Hindlimb muscle (tissue), 1 donor: ENCODE measurements at places on chromosomes 6 and 20.
A peak's percentile ranks its signal among the peaks of the same experiment; 100 is the strongest.

- no peak for DNase-seq
Observed at GRCh38 chr6:163457637-163458561, 43.4 kb downstream of the QKI start.

GRCh38 chr20:62792940-62793756, 3.1 kb upstream of the MRGBP start:
- no peak for DNase-seq

DNA sequence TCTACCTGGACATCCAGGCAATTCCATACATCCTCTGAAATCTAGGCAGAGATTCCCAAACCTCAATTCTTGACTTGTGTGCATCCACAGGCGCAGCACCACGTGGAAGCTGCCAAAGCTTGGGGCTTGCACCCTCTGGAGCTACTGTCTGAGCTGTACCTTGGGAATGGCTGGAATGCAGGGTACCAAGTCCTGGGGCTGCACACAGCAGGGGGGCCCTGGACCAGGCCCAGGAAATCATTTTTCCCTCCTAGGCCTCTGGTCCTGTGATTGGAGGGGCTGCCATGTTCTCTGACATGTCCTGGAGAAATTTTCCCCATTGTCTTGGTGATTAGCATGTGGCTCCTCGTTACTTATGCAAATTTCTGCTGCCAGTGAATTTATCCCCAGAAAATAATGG, 391.9 kb upstream of the CHD6 start:
- DNase-seq: no peak

DNA sequence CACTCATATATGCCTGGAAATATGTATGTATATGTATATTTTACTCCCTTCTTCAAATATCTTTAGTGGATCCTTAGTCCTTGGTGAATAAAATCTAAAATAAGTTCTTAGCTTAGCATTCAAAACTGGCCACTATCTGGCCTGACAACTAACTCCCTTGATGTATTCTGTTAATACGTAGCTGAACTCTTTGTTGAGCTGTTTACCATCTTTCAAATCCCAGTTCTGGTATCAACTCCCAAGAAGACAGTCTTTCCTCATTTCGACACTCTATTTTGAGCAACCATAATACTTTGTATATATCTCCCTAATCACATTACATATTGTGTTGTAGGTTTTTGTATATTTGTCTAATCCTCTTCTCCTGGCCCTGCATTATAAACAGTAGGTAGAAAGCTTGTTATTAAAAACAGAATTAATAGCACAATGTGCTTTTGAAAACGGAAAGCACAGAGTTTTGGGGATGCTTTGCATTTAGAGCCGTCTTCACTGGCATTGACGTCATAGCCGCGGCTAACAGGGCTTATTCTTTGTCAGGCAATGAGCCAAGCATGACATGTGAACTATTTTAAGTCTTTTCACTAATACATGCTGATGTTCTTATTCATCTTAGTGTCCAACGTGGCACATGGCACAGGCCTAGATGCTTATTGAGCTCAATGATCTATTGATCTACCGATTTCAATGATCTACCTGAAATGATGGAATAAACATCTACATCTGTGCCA, 47.2 kb upstream of the CCN2 start:
- no peak for DNase-seq

DNA sequence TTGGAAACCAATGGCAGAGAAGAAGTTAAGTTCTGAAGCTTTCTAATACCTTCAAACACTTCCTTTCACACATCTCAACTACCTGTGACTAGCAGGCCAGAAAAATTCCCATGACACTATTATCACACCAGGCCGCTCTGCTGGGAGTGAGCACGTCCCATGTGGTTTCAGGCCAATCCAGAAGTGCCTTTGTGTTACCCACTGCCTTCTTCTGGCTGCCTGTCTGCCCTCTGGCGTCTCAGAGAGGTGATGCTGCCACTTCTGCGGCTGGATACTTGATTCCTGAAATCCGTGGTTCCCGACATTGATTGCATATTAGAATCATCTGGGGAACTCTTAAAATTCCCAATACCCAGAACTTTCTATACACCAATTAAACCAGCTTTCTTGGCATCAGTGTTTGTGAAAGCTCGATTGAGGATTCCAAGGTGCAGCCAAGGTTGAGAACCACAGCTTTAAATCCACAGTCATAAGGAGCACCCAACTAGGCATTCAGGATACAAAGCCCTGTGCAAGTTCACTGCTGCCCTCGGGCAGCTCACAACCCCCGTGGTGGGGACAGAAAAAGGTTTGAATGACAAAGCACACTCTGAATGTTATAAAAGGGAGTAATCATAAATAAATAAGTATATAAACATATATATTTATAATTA, 65.6 kb downstream of the STMND1 start:
- no peak for DNase-seq

GRCh38 chr6:147782302-147782701, 273.8 kb downstream of the SAMD5 start:
- no peak for DNase-seq

DNA sequence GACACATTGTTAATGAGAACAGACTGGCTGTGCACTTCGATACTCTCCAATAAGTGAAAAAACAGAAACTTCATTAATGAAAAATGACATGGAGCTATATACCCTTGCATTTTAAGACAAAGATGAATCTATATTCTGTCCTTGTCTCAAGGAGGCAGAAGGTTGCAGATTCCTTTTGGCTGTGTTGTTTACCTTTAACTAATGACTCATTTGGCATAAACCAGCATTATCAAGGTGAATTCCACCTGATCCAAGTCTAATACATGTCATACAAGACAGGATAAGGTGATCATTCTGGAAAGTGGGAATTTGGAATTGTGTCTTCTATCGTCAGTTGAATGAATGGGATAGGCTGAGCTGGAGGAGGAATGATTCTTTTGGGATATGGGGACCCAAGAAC, 192.9 kb downstream of the PLCB4 start:
- DNase-seq: no peak

DNA sequence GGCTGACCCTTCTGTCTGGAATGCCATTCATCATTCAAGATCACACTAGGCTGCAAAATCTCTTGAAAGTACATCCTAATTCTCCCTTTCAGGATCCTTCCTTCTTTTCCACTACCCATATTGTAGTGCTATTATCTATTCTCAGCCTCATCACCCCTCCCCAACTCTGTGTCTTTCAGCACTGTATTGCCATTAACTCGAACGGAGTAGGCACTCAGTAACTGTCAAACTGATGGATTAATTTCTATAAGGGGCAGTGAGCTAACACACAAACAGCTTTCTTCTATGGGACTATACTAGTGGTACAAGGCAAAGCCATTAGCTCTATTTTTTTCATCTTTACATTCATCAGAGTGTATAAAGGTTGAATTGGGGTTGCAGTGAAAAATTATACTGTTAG, 46.6 kb downstream of the LAMA4 start:
- DNase-seq: no peak

DNA sequence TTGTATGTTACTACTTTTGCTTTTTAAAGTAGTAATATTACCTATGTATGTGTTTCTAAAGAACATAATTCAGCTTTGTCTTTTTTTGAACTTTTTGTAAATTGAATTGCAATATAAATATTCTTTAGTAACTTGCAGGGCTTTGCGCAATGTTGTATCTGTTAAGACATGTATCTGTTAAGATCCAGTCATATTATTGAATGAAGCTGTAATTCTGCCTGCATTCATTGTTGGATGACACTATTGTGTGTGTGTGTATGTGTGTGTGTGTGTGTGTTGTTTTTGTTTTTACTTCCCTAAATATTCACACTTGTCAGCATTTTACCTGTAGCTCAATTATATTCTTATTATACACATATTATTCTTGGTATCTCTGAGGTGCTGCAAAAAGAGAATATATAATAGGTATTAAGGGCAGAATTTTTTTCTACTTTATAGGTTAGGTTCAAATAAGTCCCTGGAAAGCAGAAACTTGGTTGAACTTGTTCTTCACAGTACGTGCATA, 164.0 kb downstream of the MEI4 start:
- no peak for DNase-seq

DNA sequence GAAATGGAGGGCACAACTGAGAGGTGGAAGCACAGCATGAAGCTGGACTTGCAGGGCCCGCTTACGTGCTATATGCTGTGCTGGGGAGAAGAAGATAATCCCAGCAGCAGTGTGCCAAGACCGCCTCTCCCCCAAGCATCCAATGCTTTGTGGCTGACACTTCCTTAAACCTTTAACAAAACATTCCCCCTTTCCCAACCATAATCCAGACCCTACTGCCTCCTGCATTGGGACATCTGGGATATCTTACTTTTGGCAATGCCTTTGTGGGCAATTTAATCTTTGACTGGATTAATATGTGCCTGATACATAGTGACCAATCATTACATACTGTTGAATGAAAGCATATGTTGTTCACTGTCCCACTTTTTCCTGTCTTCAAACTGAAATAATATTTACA, 3.1 kb upstream of the TENT5A start:
- DNase-seq: no peak

DNA sequence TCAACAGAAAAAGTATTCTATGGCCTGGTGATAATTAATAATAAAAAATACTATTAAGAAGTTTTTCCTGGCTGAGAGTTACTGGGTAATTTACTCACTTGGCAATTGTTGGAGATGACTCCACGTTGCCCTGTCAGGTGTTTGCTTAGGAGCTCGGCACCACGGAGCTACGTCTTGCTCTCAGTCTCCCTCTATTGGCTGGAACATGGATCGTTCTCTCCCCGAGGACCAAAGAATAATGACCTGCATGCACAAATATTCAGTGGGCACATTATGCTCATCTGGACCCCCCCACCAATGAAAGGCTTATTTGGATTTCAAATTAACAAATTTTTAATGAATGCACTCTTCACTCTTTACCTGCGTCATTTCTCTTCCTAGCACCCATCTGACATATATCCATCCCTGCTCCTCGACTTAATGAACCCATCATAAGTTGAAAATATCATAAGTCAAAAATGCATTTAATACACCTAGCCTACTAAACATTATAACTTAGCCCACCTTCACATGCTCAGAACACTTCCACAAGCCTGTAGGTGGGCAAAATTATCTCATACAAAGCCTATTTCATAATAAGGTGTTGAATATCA, 71.0 kb upstream of the CD83 start:
- DNase-seq: no peak

DNA sequence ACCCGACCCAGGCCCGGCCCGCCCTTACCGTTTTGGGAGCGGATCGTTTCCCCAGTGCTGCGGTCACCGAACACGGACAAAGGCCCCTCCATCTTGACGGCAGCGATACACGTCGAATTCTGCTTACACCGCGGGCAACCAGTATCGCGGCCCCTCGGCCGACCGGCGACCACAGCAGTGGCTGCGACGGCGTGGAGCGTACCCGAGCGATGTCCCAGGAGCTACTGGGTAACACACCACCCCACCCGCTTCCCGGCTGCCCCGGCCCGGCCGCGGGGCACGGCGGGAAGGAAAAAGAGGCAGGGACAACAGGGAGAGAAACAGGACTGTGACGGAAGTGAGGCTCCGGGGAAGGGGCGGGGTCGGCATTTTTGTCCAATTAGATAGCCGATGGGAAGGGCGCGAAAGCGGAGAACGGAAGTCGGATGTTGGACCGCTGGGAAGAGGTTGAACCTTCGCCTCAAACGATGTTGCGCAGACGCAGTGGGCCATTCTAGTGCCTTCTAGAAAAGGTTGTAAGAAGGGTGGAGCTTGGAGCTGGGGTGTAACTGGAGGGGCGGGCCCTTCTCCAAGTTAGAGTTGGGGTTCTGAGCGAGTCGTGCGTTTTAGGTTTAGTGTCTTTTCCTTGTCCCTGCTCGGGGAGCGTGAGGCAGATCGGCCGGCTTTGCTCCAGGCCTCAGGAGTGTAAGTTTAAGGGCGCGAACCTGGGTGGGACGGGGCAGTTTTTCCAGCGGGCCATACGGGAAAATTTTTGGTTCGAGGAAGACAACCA, at the start of gene TCP1:
Gene TCP1, minus strand, starts transcription at position 226 of the 772 bp plus-strand sequence. Its CDS starts 134 bp downstream, at position 92.
- DNase-seq: peak; percentile 100

- DNase-seq: no peak
Observed at GRCh38 chr6:152458648-152459644, 178.2 kb downstream of the SYNE1 start.

GRCh38 chr6:165827190-165827518, 164.1 kb upstream of the PDE10A start:
- DNase-seq: no peak

DNA sequence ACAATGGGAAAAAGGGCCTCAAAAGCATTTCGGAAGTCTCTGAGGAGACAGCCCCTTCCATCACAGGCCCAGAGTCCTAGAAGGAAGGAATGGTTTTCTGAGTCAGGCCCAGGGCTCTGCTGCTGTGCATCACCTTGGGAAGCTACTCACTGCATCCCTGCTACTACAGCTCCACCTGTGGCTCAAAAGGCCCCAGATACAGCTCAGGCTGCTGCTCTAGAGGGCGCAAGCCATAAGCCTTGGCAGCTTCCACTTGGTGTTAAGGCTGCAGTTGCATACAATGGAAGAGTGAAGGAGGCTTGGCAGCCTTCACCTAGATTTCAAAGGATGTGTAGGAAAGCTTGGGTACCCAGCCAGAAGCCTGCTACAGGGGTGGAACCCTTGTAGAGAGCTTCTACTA, 54.8 kb downstream of the MEI4 start:
- DNase-seq: no peak

- DNase-seq: no peak
Observed at GRCh38 chr6:138673346-138674014, 100.1 kb upstream of the CCDC28A start.

GRCh38 chr20:63536997-63537524, at the start of gene PTK6:
PTK6 (minus strand) TSS chr20:63537376; CDS start chr20:63537314, 62 bp downstream.
- no peak for DNase-seq

DNA sequence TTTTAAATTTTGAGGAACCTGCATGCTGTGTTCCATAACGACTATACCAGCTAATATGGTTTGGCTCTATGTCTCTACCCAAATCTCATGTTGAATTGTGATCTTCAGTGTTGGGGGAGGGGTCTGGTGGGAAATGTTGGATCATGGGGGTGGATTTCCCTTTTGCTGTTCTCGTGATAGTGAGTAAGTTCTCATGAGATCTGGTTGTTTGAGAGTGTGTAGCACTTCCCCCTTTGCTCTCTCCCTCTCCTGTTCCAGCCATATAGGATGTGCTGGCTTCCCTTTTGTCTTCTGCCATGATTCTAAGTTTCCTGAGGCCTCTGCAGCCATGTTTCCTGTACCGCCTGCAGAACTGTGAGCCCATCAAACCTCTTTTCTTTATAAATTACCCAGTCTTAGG, 61.8 kb upstream of the NEDD9 start:
- no peak for DNase-seq

GRCh38 chr6:26183581-26184366, 96.5 kb downstream of the HFE start:
- DNase-seq: peak; percentile 89

- no peak for DNase-seq
Observed at GRCh38 chr20:24879875-24880274, 69.2 kb upstream of the CST7 start.

DNA sequence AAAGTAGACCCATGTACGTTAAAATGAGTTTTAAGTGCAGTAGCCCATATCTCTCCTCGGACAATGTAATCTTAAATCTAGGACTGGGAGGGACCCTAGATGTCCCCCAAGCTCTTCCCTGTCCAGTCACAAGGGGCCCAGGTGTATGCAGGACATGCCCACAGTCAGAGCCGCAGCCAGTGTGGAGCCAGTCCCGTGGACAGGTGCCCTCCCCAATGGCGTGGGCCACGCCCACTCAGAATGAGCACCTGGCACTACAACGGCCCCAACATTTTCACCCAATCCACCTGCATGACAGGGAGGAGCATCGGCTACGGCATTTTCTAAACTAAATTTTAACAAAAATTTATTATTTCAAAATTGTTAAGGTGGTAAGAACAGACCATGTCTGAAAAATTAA, 53.2 kb downstream of the WDR27 start:
- DNase-seq: no peak

GRCh38 chr20:20903773-20904500, 191.5 kb upstream of the RALGAPA2 start:
- DNase-seq: no peak

- peak; percentile 90 for DNase-seq
Observed at GRCh38 chr6:163711615-163712565, 297.4 kb downstream of the QKI start.
